ENCODE measurements at places on chromosomes 6 and 20.

DNA sequence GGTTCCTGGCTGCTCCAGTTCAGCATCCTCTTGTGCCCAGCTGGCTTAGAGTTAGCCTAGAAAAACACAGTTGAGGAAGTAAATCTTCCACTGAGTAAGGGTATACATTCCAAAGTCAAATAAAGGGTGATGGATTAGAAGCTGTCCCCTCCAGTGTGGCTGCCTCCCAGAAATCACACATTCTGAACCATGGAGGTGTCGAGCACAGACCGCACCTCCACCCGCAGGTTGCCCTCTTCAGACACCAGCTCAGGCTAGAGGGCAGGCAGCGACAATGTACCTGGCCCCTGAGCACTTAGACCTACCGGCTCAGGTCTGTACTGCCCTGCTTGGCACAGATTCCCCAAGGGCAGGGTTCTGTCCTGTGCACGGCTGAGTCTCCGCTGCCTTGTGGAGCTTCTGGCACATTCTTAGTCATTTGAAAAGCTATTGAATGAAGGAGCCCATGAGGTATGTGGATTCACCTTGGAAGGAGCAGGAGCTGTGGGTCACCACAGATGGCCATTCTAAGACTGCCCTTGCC, 118.1 kb downstream of the FAM120B start:
- no peak for DNase-seq

- DNase-seq: no peak
These were observed 5.1 kb upstream of the POPDC3 start for GRCh38 chr6:105184921-105185320.

DNA sequence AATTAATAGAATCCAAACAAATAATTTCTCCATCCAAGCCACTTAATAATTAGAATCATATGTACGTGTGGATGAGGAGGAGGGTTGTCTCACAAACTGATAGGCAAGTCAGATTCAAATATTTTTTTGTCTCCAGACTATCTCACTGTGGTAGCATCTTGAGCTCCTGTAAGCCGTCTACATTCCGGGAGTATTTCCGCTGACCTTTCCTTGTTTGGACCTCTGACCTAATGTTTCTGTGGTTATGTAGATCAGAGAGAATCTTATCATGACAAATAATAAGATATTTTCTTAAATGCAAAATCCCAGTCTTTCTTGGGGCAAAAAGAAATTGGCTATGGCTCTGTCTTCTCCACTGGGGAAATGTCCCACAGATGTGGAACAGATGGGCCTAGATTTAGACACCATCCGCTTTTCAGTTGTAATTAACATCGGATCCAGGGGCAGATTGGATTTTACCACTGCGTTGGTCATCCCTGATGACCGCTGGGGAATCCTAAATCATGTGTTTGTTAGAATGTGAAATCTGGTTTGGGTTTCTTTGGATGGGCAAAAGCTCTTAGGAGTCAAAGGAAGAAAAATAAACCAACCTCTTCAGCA, 197.1 kb upstream of the RIN2 start:
- no peak for DNase-seq

- no peak for DNase-seq
These were observed 836.0 kb downstream of the MAFB start for GRCh38 chr20:39853050-39853449.

- no peak for DNase-seq
These were observed 56.7 kb downstream of the FAM120B start for GRCh38 chr6:170363255-170363654.

GRCh38 chr6:135722679-135723078, 128.8 kb upstream of the PDE7B start:
- no peak for DNase-seq

DNA sequence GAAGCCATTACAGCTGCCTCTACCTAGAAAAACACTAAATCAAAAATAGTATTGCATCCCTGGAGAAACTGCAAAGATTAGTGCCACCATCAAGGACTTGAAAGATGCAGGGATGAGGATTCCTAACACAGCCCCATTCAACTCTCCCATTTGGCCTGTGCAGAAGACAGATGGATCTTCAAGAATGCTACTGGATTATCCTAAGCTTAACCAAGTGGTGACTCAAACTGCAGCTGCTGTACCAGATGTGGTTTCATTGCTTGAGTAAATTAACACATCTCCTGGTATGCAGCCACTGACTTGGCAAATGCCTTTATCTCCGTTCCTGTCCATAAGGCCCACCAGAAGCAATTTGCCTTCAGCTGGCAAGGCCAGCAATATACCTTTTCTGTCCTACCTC, 117.4 kb downstream of the TBC1D32 start:
- DNase-seq: no peak

DNA sequence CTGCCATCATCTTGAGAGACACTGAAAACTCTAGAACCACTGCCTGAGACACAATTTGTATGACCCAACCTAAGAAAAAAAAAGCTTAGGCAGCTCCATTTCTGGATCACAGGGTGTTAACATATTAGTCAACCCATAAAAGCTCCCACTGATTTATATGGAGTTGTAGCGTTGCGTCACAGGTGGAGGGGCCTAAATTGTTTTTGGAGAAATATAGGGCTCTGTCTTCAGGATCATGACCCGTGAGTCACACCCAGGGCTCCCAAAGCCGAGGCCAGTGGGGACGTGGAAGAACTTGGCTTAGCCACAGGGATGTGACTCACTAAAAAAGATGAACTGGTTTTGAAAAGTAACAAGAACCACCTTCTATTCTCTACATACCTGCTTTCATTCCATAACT, 116.5 kb upstream of the BMP2 start:
- DNase-seq: no peak

- DNase-seq: no peak
These were observed 43.9 kb upstream of the PAX1 start for GRCh38 chr20:21661488-21662055.

GRCh38 chr20:59165891-59166709, 2.5 kb downstream of the ZNF831 start:
- DNase-seq: peak; percentile 70

GRCh38 chr6:163241683-163242082, 172.8 kb upstream of the QKI start:
- DNase-seq: no peak

- DNase-seq: no peak
These were observed 245.0 kb downstream of the RFPL4B start for GRCh38 chr6:112592159-112592558.

- DNase-seq: no peak
These were observed 711.8 kb upstream of the MAP3K7 start for GRCh38 chr6:91298543-91299145.

DNA sequence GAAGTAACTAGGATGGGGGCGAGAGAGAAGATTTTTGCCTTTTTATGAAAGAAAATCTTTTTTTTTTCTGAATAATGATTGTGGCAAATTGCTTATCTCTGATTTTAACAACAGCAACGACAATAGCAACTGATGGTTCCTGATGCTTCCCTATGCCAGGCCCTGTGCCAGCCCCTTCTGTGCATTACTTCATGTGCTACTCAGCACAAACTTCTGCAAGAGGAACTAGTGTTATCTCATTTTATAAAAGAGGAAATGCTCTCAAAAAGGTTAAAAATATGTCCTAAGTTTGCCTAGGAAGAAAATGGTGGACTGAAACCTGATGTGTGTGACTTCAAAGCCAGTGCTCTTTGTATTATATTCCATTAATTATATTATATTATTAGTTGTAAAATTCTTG, 74.0 kb upstream of the RALGAPA2 start:
- no peak for DNase-seq

DNA sequence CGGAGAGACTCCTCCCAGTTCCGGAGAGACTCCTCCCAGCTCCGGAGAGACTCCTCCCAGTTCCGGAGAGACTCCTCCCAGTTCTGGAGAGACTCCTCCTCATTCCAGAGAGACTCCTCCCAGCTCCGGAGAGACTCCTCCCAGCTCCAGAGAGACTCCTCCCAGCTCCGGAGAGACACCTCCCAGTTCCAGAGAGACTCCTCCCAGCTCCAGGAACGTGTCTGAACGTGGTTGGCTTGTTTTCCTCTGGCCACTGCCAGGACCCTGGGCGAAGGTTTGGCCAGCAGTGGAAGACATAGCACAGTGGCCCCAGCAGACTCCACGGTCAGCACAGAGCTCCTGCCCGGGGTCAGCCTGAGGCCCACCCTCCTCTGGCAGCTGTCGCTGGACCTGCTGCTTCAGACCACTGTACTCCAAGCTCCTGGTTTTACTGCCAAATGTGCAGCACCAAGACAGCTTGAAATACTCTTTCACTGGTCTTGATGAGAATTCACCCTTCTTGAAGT, 122.3 kb upstream of the AFDN start:
- no peak for DNase-seq

- DNase-seq: peak; percentile 60
These were observed 76.7 kb downstream of the PREX1 start for GRCh38 chr20:48750941-48751635.

DNA sequence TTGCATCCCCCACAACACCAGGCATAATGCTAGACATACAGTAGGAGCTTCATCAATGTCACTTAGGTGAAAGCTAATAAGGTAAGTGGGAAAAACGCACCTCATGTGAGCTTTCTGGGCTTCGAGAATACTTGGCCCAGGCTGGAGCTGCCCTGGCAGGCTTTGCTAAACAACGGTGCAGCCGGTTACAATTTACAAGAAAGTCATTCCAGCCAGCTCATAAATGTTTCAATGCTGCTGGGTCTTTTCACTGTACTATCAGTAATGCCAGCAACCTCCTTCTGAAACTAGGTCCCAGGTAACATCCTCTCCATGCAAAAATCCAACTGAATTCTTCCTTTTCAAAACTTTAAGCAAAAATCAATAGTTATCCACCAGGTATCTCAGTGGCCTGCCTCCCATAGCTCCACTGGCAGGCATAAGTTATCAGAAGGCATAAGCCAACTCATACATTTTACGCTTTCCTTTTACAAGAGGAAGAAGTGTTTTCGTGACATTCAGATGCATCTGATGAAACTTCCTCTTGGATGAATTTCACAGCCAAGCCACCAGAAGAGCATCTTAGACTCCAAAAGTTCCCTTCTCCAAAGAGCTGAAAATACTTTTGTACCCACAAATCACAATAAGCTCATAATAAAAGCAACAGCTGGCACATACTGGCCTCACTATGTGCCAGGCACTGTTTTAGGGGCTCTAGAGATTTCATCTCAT, 56.3 kb downstream of the RTN4IP1 start:
- DNase-seq: no peak

DNA sequence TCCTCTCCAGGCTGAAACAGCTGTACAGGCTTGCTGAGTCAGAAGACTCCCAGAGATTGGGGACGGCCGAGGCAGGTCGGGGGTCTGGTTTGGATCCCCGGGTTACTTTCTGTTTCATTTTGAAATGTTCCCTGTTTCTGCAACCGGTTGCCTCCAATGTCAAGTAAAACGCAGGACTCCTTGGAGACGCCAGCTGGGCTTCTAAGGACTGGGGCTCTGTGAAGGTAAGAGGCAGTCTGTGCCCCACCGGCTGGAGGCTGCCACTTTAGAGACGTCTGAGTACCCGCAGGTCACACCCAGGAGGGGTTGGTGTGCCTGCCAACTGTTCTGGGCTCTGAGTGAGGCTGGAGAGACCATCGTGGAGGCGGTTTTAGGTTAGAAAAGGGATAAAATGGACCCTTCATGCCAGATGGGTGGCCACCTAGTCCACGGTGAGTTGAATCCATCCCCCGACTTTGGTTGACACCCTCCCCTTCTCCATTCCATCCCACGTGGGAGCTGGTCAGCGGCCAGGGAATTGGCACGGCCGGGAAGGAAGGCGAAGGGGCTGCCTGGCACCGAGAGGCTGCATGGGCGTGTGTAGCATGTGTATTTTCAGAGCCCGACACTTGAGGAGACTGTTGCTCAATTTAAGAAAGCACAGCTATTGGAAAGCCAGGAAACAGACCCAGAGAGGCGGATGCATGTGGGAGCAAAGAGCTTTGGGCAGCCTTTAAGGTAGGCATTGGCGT, 240.9 kb downstream of the PHACTR1 start:
- peak; percentile 0 for DNase-seq

GRCh38 chr20:2692036-2692885, at the start of gene EBF4:
TSS of gene EBF4 (plus strand) at chr20:2692780. CDS start at chr20:2693646, 866 bp downstream.
- peak; percentile 43 for DNase-seq
